ENCODE measurements at places on chromosomes 13 and 19.

- no peak for DNase-seq
Observed at GRCh38 chr19:29404951-29405727, 120.7 kb upstream of the VSTM2B start.

DNA sequence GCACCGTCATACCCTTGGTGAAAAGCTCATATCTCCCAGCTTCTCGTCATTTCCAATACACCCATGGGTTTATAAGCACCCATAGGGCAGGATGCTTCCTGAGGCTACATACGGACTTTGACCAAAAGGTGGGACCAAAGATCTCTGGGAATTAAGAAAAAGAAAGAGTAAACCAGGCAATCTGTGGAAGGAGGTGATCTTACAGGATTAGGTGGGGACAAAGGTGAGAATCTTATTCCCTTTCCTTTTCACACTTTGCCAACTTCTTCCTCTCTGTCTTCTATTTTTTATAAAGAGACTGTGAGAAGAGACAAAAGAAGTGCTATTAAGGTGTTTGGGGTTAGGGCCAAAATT, 172.0 kb downstream of the DLEU7 start:
- no peak for DNase-seq

DNA sequence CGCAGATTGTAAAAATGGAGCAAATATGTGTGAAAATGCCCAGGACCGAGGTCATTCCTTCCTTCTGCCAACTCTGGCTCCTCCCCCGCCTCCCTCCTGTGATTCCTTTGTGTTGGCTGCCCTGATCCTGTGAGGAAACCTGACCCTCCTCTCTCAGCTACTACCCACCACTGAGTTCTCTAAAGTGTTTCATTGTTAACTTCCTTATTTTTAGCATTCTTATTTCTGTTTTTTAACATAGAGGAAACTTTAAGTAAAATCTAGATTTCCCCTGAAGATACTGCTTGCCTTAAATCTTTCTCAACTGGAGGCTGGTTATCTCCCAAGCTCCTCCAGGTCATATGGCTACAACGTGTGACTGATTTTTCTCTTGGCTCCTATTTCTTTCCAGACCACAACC, 21.7 kb upstream of the FBXL3 start:
- no peak for DNase-seq

GRCh38 chr13:27869436-27870095, 50.2 kb upstream of the PDX1 start:
- no peak for DNase-seq

DNA sequence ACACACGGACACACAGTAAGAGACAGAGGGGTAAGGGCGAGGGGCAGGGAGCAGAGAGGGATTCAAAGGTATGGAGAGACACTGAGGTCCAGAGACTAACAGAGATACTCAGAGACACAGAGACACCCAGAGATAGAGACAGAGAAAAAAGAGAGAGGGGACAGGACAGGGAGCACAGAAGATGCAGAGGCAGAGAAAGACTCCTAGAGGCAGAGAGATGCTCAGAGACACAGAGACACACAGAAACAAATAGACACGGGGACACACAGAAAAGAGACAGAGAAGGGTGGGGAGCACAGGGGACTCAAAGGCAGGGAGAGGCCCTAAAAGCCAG, 39.8 kb downstream of the DEDD2 start:
- DNase-seq: no peak

DNA sequence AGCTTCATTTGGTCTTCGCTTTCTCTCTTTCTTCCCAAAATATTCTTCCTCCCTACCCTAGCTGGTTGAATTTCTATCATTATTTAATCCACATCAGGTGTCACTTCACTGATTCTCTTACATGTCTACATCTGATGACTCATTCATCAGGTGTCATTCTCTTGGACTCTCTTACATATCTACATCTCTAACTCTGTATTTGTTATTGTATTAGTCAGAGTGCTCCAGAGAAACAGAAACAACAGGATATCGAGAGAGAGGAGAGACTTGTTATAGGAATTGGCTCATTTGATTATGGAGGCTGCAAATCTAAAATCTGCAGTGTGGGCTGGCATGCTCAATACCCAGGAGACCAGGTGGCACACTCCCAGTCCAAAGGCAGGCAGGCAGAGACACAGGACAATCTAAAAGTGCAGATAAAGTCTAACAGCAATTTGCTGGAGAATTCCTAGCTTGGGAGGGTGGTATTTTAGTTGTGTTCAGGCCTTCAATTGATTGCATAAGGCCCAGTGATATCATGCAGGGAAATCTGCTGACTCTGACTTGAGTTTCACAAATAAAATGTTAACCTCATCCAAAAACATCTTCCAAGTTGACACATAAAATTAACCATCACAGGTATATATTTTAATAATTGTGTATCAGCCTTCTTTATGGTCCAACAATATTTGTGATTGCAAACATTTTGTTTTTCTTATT, 541.4 kb upstream of the SLITRK5 start:
- no peak for DNase-seq

GRCh38 chr13:29438769-29439168, 156.7 kb downstream of the SLC7A1 start:
- no peak for DNase-seq
